ENCODE measurements at places on chromosomes 2 and 18. TPM values are rescaled to one million over a fixed set of nuclear protein-coding genes. Genes with fewer than 3 reads are reported as not detected.

Gene RESP18
- 0.71 TPM for total RNA-seq

DNA sequence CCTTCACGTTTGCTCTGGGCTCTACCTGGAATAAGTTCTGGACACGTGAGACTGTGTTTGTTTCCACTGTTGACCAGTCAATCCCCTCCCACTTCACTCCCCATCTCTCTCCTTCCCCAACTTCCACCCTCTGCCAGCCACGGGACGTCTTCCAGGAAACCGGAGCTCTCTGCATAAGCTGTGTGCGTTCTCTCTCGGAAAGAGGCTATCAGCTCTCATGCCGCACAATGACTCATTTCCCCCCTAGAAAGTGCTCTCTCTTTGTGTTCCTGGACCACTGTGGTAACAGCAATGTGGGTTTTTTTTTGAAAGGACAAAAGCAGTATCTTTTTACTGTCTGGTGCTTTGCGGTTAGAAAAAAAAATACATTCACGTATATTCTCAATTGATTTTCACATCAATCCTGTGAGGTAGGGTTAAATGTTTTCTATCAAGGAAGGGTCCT, 10.2 kb downstream of the PROKR1 start:
- H3K4me1 ChIP-seq, result no peaks in the 10 kb centered on the region
- no peaks in the 10 kb centered on the region for H3K27me3 ChIP-seq
- no peak overlapping the region for H3K27ac ChIP-seq
- H3K4me3 ChIP-seq, result no peak overlapping the region

- no peaks in the 10 kb centered on the region for H3K27me3 ChIP-seq
- DNase-seq, result peak; percentile 84
- peak overlapping the region; percentile 98 for H3K27ac ChIP-seq
- H3K4me3 ChIP-seq, result peak overlapping the region; percentile 96
Observed at GRCh38 chr18:3449512-3450011, 410 bp upstream of the TGIF1 start.

DNA sequence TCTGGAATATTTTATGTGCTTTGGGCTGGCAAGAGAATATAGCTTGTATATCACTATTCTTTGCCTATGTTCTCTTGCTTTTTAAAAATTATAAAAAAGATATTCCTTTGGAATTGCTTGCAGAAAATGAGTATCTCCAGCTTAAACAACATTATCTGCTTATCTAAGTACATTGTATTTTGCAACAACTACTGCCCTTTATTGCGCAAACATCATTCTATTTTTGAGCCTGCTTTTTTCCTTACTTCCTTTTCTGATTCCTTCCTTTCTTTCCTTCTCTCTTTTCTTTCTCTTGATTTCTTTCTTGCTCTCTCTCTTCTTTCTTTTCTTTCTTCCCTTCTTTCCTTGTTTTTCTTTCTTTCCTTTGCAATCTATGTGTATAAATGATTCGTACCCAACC, 74.0 kb downstream of the UNC80 start:
- H3K36me3 ChIP-seq, result no peaks in the 10 kb centered on the region
- H3K4me3 ChIP-seq, result no peak overlapping the region
- DNase-seq, result no peak
- H3K27me3 ChIP-seq, result no peaks in the 10 kb centered on the region
- H3K27ac ChIP-seq, result no peak overlapping the region
- H3K4me1 ChIP-seq, result no peaks in the 10 kb centered on the region

DNA sequence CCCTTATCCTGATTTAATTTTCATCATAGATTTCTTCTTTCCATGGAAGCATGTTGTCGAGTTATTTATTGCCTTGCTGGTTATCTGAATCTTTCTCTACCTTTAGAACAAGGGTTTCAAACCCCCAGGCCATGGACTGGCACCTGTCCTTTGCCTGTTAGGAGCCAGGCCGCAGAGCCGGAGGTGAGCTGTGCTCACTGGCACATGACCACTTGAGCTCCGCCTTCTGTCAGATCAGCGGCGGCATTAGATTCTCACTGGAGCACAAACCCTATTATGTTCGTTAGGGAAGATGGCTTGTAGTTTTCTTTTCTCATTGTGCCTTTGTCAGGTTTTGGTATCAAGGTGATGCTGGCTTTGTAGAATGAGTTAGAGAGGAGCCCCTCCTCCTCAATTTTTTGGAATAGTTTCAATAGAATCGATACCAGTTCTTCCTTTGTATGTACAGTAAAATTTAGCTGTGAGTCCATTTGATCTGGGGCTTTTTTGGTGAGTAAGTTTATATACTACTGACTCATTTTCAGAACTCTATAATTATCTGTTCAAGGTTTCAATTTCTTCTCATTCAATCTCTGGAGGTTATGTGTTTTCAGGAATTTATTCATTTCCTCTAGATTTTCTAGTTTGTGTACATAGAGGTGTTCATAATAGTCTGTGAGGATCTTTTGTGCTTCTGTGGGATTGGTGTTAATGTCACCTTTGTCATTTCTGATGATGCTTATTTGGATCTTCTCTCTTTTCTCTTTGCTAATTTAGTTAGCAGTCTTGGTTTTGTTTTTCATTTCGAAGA, 668.0 kb upstream of the FAM98A start:
- no peaks in the 10 kb centered on the region for H3K27me3 ChIP-seq
- no peaks in the 10 kb centered on the region for H3K4me1 ChIP-seq
- no peaks in the 10 kb centered on the region for H3K36me3 ChIP-seq
- H3K4me3 ChIP-seq, result no peak overlapping the region
- H3K27ac ChIP-seq, result no peak overlapping the region
- no peak for DNase-seq
